ENCODE measurements at places on chromosomes 6 and 20.
A peak's percentile ranks its signal among the peaks of the same experiment; 100 is the strongest.

DNA sequence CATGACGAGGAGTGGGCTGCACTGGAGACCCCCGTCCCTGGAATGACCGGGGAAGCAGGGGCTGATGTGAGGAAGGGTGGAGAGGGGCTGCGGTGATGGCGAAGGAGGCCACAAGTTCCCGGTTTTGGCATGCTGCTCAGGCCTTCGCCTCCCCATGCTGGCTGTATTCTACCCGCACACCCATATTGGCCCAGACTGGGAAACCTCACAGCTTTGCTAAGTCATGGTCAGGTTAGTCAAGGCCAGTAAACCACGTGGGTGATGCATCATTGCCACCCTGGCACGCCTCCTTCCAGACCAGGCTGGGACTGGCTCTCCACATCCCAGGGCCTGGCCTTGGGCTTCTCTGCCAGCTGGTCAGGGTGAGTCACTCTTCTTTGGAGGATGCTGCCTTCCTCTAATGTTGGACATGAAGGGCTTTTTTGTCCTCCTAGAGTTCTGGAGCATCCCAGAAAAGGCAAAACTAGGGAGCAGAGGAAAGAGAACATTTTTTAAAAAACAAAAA is 53.8 kb downstream of the PCNA start:
- peak; percentile 89 for DNase-seq

DNA sequence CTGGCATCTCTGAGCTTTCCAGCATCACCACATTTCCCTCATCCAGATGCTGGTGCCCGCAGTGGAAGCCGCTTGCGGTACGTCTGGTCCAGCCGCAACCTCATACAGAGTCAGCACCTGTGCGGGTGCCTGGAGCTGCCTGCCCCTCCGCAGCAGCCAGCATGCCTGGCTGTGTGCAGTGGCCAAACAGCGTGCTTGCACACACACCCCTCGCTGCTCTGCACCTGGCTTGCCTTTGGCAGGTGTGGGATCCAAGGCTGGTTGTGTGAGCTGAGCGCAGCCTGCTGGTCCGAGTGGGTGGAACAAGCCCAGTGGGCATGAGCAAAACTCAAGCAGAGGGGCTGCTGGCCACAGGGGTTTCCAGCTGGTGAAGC is 3.1 kb upstream of the HINT3 start:
- no peak for DNase-seq

- DNase-seq: no peak
Measured at GRCh38 chr6:91573826-91574416, 987.0 kb upstream of the MAP3K7 start.

DNA sequence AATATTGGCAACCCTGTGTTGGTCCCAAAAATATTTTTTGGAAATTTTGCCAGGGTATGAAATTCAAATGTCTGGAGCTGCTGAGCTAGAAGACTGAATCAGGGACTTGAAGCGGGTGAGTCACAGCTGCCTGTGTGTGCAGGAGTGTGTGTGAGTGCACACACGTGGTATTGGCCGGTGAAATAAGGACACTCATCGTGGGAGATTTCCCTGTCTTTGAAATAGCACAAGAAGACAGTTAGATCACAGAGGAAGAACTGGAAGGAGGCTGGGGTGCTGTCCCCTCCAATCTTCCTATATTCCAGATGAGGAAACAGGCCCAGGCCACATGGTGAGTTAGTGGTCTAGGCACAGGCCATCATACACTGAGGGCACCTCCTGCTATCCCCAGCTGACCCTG is 123.8 kb upstream of the MLN start:
- no peak for DNase-seq

DNA sequence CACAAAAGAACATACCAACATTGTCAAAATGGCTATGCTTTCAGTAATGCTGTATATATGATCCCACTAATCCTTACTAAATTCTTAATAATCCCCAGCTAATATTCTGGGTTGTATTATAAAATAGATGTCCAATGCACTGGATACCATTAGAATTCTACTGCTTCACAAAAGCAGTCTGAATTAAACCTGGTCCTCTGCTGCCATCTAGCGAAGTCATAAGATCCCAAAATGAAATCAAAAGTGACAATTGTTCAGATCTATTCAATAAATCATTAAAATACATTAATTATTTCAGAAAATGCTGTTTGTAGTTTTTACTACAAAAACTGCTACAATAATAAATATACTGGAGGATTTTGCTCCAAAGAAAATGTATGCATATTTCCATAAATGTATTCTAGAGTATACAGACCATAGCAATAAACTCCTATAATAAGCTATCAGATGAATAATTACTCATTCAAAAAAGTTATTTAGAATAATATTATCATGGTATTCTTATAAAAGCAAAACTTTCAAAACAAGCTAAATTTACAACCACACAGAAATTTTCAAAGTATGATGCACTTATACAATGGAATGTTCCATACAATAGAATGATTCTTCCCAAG is 92.6 kb downstream of the RNGTT start:
- DNase-seq: peak; percentile 18

DNA sequence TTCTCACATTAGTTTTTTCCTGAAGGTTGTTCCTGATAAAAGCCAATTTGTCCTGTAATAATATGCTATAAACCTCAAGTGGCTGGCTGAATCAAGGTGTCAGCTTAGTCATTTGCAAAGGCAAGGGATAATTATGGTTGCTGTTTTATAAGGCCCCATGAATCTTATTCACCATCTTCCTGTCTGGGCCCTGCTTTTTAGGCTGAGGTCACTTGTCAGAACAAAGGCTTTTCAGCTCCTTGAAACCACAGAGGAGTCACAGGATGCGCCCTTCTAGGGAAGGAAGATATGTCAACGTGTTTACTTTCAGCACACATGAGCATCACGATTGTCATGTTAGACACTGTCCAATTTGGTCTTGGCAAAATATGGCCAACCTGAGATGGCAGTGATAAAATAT is 64.8 kb upstream of the NAA20 start:
- DNase-seq: no peak

Measured in HTR-8/SVneo (cell line).